ENCODE measurements at places on chromosomes 16 and 17.

DNA sequence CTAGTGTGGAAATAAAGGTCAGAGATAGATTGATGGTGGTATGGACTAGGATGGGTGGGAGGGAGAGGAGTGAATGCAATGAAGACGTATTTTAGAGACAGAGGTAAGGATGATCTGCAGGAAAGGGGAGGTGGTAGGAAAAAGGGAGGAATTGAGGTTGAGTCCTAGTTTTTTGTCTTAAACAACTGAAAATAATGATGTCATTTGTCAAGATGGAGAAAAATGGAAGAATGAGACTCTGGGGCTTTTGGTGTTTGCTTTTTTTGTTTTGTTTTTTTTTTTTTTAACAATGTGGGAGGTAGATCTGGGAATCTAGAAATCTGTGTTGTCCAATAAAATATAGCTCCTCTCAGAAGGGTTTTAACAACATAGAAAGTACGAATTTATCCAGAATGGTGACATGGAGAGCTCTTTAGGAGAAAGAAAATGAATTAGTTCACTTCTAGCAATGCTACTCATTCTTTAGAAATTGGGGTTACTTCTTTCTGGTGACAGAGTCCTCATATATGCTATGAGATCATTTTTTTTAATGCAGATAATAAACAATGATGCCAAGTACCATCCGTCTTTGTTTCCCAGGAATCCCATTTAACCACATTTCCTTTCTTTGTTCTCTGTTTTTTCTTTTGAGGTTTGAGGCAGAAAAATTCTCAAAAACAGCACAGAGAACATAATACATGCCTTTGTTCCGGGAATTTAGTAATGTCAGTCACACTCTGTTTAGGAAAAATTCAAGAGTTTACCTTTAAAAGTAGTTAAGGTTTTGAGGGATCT is 225.3 kb upstream of the COX10 start:
- no peak for DNase-seq

GRCh38 chr16:27795992-27796614 is 246.2 kb downstream of the KATNIP start:
- DNase-seq: peak; percentile 27

DNA sequence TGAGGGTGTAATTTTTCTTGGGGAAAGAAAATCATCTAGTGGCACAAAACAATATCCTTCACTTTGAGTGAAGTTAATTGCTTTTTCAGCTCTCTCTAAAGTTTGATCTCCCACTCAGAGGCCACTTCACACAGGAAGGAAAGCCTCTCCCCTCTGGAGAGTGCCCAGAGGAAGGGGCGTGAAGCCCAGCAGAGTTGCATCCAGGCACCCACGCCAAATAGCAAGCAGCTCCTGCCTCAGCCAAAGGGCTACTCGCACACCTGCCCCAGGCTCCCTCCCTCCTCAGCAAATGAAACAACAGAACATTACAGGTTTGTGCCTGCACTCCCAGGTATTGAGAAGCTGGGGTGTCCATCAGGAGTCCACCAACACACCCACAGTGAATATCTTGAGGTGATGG is 183.0 kb upstream of the RPL38 start:
- no peak for DNase-seq

GRCh38 chr16:49127103-49127502 is 154.5 kb downstream of the CBLN1 start:
- DNase-seq: no peak

GRCh38 chr17:77393867-77394539 is 253.2 kb downstream of the SEC14L1 start:
- no peak for DNase-seq

GRCh38 chr17:75783069-75783783 is 1.4 kb upstream of the UNK start:
- no peak for DNase-seq
